ENCODE measurements at places on chromosomes 1 and 21.

- DNase-seq = peak; percentile 55
Measured at GRCh38 chr1:161905269-161905884, 118.3 kb downstream of the OLFML2B start.

DNA sequence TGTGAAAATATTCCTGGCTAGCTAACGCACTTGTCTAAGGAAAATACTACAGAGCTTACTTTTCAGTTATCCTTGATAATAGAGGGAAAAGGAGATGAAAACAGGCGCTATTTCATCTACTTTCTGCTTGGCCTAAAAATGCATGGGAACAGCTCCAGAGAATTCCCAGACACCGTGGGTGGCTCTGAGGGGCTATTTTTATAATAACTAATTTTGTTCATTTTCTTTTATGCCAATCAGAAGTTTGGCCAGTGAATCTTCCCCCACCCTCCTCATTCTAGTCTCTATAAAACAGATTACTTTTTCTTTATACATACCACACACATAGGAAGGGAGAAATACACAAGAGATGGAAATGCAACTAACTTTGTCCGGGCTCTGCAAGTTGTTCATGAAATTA lies 322.9 kb downstream of the SETD4 start:
- no peak for DNase-seq

GRCh38 chr1:172414331-172414730 lies 6.2 kb upstream of the C1orf105 start:
- no peak for DNase-seq

- peak; percentile 62 for DNase-seq
Measured at GRCh38 chr21:15592271-15592860, 137.4 kb upstream of the USP25 start.

DNA sequence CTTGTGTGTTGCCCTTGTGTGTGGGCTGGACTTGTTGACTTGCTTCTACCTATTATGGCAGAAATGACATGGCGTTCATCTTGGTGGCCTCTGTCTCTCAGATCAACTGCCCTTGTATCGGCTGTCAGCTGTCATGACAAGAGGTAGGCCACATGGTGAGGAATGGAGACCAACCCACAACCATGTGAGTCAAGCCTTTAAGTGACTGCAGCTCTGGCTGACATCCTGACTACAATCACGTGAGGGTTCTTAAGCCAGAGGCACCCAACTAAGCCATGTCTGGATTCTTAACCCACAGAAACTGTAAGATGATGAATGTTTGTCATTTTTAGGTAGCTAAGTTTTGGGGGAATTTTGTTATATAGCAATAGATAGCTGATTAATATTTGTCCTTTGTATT lies 82.1 kb downstream of the KCND3 start:
- no peak for DNase-seq

DNA sequence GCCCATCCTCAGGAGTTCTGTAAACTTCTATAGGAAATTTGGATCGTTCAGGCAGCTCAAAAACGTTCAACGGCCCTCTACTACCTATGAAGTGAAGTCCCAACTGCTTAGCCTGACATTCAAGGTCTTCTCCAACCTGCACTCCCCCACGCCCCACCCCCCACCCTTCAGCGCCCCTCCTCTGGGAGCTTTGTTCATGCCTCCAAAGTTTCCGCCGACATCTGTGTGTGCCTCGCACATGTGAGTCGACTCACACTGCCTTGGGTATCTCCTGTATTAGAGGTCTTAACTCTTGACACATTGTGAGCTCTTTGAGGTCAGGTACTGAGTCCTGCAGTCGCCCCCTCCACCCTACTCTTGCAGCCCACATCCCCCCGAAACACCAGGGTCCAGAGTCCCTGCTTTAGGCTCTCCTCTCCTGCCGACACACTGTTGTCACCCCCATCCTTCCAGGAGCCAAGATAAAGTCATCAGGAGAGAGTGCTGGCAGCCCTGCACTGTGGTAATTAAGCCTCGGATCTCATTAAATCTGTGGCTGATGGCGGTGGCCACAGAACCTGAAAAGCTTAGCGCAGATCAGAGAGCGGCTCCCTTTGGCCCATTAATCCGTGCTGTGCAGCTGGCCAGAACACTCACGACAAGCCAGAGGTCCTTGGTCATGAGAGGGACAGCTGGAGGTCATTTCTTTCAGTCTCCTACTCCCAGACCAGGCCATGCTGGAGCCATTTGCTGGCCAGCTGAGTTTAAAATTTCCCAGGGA lies 1.4 kb upstream of the PAFAH2 start:
- no peak for DNase-seq

GRCh38 chr1:5913078-5913845 lies 79.0 kb downstream of the NPHP4 start:
- no peak for DNase-seq

DNA sequence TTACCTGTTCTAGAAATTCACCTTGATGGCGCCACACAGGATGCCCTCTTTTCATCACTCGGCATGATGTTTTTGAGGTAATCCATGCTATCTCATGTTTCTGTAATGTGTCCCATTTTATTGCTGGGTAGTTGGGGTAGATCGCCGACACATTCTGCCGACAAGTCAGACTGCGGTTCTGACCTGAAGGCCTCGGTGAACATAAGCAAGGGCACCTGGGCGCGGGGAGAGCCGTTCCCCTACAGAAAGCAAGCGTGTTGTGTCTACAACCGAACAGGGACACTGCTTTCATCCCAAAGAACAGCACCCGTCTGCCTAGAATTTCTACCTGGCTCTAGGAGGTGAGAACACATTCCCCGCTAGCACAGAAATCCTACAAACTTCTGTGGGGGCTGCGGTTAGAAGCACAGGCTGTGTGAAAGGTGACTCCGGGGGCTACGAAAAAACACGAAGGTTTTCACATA lies 149.2 kb downstream of the PPIAL4G start:
- DNase-seq = no peak

- DNase-seq = no peak
Measured at GRCh38 chr1:159239551-159240220, 35.0 kb downstream of the ACKR1 start.

DNA sequence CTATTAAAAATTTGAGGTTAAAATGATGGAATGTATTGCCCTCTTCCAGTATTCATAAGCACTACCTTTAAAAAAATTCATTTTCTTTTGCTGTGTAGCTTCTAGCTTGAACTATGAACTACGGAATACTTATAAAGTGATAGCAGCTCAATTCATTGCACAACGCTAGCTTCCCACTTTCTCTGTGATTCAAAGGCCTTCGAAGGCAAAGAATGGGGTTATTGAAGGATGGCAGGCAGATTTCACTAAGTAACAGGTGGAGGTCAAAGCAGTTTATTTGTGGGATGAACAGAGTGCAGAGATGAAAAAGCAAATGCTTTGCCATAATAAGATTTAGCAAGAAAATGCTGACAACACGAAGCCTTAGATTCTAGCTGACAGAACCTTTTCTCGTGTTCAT lies 290.6 kb downstream of the NFIA start:
- DNase-seq = no peak

DNA sequence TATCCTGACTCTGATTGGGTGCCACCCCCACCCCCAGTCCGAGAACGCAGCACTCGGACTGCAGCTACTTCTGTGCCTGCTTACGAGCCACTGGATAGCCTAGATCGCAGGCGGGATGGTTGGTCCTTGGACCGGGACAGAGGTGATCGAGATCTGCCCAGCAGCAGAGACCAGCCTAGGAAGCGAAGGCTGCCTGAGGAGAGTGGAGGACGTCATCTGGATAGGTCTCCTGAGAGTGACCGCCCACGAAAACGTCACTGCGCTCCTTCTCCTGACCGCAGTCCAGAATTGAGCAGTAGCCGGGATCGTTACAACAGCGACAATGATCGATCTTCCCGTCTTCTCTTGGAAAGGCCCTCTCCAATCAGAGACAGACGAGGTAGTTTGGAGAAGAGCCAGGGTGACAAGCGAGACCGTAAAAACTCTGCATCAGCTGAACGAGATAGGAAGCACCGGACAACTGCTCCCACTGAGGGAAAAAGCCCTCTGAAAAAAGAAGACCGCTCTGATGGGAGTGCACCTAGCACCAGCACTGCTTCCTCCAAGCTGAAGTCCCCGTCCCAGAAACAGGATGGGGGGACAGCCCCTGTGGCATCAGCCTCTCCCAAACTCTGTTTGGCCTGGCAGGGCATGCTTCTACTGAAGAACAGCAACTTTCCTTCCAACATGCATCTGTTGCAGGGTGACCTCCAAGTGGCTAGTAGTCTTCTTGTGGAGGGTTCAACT lies 2.1 kb downstream of the RBM15 start:
- no peak for DNase-seq

Data from NAMALWA (cell line).